ENCODE measurements at places on chromosomes 4 and X. TPM values are rescaled to one million over a fixed set of nuclear protein-coding genes. Genes with fewer than 3 reads are reported as not detected.

DNA sequence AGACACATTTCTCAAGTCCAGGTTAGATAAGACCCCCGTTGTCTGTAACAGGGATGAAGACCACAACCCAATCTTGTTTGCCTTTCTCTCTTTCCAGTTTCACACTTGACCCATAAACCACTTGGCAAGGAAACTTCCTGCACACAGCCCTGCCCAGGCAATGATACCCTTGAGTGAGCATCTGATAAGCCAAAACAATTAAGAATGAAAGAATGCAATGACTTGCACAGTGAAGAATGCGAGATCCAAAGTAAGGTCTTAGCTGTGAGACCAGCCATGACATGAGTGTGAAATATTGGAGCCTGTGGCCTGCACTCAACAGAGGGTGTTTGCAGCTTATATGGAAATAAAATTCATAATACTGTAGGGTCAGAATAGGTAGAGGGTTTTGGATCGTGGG, 37.9 kb upstream of the MXRA5 start:
- DNase-seq: no peak

GRCh38 chr4:152999346-153000075, 63.4 kb downstream of the FHDC1 start:
- no peak for DNase-seq

DNA sequence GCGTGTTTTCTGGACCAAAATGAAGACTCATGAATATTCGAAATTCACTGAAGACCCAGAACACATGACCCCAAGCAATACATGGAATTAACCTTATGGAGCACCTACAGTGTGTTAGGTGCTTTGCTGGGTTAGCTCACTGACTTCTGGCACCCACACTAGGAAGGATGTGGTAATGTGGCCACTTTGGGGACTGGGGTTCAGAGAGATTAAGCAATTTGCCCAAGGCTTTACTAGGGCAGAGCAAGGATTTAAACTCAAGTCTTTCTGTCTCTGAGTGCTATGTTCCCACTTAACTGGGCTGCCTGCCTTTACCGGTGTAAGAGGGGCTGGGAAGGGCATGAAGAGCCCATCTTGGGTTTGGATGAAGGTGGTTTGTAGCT, 162.0 kb upstream of the ATP6AP2 start:
- no peak for DNase-seq

GRCh38 chrX:16061296-16061695, 62.1 kb upstream of the GRPR start:
- DNase-seq: no peak

DNA sequence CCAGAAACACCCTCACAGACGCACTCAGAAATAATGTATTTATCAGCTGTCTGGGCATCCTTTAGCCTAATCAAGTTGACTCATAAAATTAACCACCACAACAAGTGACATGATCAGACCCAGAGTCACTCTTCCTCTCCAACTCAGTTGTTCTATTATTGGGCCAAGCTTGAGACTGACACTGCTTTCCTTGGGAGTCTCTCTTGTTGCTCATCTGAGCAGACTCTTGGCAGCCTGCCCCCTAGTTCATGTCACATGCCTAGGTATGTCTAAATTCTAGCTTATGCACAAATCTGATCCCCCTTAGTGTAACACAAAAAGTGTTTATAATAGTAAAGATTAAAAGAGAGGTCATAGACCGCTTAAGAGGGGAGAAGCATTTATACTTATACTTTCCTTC, 72.6 kb upstream of the ADAMTS3 start:
- no peak for DNase-seq

DNA sequence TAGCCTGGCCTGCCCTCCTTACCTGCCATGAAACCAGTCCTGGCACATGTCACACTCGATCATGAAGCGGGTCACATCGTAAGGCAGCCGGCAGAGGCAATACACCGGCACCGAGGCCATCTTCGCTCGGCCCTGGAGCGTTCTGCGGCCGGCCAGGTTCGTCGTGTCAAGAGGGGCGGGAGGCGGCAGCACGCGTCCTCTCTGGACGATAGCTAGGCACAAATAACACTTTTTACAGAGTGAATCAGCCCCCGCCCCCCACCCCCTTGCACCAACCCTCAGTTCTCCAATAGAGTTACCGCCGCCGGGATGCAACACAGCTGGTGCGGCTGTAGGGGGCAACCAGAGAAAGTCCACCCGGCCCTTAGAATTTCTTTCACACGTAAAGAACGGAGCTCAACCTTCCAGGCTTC, 1.7 kb downstream of the PHF8 start:
- no peak for DNase-seq

DNA sequence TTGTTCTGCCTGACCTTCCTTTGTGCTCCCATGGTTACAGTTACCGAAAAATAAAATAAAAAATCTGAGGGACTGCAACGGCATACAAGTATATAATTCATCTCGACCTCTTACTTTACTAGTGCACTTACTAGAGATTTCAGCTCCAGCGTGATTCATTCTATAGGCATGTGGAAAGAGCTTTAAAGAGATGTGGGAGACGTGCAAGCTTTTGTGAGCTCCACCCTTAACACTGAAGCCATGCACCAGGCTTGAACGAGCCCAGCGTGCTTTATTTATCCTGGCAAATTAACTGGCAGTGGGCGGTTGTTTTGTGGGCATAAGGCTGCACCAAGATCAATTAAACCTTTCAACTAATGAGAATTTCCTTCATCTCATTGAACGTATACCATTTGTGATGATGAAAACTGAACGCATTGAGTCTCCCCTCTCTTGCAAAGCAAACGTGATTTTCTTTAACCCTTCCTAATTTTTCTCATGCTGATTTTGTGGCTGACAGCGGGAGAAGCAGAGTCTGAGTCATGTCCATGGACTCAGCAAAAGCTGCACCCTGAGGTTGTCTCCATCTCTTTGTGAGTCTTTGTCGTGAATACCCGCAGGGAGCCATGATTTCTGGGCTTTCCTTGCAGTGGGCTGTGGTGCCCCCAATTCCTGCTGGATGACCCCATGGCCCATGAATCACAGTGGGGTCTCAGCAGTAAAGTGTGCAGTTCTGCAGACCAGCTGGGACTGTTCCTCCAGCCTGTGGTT, 60.1 kb downstream of the MXRA5 start:
- no peak for DNase-seq

DNA sequence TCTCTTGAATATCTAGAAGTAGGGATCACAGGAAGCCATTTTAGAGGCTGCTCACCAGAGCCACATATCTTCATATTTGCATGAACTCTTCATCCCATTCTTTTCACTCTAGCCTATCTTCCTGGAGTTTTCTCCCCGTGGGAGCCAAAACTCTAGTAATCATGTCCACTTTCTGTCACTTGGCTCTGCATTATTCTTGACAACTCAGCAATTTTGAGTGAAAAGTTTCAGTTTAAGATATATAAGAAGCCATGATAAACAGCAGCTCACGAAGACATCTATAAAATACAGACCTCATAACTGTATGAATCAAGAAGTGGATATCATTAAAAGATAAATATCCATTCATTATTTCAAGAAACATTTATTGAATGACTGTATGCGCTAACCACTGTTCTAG, 79.1 kb upstream of the NR0B1 start:
- no peak for DNase-seq

GRCh38 chr4:182925298-182925757, 8.1 kb upstream of the DCTD start:
- DNase-seq: no peak

DNA sequence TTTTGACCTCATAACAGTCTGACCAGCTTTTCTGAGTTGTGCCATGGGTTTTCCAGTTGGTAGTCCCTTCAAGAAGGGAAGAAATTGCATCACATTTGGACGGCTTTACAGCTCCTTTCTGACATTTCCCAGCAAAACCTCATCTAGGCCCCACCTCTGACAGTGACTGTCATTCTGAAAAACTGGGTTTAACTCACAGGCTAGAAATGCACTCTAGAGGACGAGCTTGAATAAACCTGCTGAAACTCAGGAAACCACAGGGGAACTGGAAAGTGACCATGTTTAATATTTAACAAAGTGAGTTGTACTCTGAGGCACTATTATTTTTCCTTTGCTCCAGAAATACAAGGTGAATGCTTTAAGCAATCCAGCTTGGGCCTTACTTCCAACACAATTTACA, 434.3 kb upstream of the RASGEF1B start:
- DNase-seq: no peak

GRCh38 chr4:104524026-104524425, 29.3 kb upstream of the CXXC4 start:
- DNase-seq: no peak

DNA sequence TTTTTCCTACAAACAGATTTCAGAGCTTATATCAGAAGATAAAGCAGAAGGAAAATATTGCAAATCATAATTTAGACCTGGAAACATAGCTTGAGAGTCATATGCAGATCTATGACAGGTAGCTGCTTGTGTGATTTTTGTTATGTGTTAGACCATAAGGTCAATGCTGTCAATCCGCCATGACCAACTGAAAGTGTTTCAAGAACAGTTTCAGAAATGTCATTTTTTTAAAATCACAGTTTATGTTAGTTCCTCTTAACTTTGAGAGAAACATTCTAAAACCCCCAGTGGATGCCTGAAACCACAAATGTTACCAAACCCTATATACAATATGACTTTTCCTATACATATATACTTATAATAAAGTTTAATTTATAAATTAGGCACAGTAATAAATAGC, 391.3 kb upstream of the FAM241A start:
- DNase-seq: no peak

DNA sequence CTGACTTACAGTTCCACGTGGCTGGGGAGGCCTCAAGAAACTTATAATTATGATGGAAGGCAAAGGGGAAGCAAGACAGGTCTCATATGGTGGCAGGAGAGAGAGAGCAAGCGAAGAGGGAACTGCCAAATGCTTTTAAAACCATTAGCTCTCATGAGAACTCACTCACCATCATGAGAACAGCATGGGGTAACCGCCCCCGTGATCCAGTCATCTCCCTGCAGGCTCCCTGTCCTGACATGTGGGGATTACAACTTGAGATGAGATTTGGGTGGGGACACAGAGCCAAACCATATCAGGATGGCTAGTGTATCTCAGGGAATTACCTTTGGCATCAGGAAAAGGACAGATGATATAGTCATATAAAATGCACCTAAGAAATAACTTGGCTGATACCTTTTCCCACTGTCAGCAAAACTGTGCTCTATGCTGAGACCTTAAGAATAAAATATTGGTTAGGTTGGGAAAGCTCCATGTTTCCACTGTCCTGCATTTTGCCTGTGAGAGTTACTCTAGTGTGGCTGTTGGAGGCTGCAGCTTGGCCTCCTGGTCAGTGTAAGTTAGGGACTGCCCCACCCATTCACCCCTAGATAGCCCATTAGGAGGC, 110.3 kb downstream of the UCHL1 start:
- DNase-seq: no peak

- no peak for DNase-seq
These were observed 259.0 kb upstream of the TRPC5 start for GRCh38 chrX:112341598-112341997.

DNA sequence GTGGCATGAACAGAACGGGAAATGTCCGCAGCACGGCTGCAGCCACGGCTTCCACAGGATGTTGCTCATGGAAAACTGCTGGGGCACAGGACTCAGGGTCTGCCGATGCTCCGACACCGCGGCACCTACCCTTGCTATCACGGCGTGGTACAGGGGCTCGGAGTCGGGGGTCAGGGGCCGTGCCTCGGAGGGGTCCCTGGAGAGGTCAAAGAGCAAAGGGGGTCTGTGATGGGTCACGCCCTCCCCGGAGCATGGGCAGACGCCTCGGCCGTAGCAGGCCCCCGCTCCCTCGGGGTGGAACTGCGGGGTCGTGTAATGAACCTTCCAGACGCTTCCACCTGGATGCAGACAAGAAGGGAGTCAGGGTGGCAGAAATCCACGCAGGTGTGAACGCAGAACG, 21.8 kb downstream of the ARSD start:
- DNase-seq: no peak

- no peak for DNase-seq
These were observed 7.2 kb downstream of the FAM53A start for GRCh38 chr4:1676605-1677525.

- DNase-seq: no peak
These were observed 63.5 kb downstream of the GPC3 start for GRCh38 chrX:133921764-133922389.

GRCh38 chrX:87517571-87518141, at the start of gene KLHL4:
Gene KLHL4 (plus strand): TSS chrX:87517802. CDS start chrX:87517894, 92 bp downstream.
- no peak for DNase-seq

DNA sequence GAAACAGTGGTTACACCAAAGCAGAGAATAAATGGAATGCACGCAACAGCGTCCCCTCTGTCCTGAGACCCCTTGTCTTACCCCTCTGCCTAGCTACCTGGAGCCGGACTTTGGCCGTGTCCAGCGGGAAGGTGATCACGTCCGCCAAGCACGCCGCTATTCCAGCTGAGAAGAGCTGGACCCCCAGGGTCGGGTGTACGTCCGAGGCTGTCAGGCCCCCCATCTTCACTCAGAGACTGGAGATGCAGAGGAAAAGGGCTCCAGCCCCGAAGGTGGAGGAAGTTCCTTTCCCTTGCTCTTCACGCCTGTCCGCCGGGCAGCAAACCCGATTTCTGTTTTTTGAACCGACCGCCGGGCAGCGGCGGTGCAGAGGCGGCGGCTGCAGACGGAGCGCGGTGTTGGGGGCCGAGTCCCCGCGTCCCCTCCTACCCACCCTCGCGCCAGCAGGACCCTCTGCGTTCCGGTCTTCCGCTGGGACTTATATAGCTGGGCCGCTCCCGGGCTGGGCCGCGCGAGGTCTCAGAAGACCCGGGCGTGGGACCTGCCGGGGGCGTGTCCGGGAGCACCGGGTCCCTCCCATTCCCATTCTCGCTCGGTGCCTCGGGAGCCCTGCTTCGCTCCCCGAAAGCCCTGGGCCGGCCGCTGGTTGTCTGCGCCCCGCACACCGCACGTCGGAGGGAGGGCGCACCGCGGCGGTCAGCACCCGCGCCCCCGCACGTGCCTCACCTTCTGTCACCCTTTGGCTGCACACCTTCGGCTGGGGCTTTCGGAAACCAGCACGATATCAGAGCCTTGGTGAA, at the start of gene UCP1:
Gene UCP1 (minus strand): TSS at position 455 of the 800 bp plus-strand sequence. CDS start 232 bp downstream, at position 223.
- DNase-seq: no peak

DNA sequence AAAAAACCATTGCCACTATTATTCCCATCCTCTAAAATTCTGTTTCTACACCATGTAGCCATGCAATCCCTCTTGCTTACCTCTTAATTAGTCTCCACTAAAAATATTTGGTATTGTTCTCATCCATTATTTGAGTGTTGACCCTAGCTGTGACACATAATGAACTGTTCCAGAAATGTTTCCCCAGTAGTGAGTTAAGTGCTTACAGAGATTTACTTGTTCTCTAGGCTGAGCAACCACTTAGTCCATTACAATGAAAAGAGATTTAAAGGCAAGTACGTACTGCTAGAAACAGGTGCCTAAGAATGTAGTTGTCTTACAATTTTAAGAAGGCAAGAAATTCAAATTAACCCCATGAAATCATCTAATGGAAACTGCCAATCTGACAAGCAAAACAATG, 112.7 kb upstream of the PTPN13 start:
- no peak for DNase-seq

GRCh38 chrX:21798677-21799219, 40.7 kb upstream of the MBTPS2 start:
- no peak for DNase-seq

GRCh38 chr4:70196857-70197256, 1.3 kb downstream of the ODAM start:
- DNase-seq: no peak

The TMPRSS11F gene
- 0.06 TPM for polyA plus RNA-seq

The JAKMIP1 gene
- not detected for polyA plus RNA-seq

The RNF4 gene
- 34.0 TPM for polyA plus RNA-seq

The FRAS1 gene
- polyA plus RNA-seq: 5.0 TPM

The JCHAIN gene
- polyA plus RNA-seq: 1.5 TPM

The USP26 gene
- polyA plus RNA-seq: not detected

All from forelimb muscle (tissue), 1 donor.